Astrocyte of the cerebellum (primary cell): ENCODE measurements at places on chromosomes 11 and 22.

DNA sequence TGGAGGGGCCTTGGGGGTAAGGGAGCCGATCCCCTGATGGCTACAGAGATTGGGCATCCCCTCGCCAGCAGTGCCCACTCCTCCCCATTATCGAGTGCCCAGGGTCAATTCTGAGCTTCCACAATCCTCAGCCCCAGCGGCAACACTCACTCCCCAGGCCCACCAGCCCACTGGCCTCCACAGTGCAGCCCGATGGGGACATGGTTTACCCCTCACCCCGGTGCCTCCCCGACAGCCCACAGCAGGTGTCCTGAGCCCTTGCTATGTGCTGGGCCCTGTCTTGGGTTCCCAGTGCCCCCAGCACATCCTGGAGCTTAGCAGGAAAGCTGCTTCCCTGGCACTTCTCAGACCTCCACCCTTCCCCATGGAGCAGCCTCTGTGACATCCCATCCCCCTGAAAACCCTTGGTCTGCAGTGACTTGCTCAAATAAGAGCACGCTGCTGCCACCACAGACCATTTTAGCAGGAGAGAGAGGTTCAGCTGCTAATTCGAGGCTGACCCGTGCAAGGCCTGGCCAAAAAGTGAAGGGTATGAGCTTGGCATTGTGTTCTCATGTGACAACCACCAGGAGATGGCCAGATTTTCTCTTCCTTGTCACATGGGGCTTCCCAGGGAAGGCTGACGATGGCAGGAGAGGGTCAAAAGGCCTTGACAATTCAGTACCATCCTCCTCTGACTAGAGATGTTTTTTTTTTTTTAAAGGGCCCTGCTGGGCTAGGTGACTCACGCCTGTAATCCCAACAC, 23.6 kb downstream of the KCNJ4 start:
- no peak for DNase-seq

- no peak for DNase-seq
These were observed 14.0 kb downstream of the RAC2 start for GRCh38 chr22:37229805-37230672.

DNA sequence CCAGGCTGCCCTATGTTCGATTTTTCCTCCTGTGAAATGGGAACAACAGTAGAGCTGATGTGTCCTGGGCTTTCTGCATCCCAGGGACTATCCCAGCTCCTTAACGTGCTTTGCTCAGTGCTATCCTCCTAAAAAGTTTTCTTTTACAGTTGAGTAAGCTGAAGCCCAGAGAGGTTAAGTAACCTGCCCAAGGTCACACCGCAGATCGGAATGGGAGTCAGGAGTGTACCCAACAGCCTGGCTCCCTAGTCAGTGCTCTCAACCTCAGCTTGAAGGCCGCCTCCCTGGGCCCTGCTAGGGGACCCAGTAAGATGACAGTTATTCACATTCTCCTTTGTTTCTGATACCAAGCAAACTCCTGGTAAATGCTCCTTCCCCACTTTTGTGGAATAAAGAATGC, 45.9 kb downstream of the PARVB start:
- no peak for DNase-seq

GRCh38 chr11:104061853-104062521, 25.5 kb downstream of the DDI1 start:
- no peak for DNase-seq

DNA sequence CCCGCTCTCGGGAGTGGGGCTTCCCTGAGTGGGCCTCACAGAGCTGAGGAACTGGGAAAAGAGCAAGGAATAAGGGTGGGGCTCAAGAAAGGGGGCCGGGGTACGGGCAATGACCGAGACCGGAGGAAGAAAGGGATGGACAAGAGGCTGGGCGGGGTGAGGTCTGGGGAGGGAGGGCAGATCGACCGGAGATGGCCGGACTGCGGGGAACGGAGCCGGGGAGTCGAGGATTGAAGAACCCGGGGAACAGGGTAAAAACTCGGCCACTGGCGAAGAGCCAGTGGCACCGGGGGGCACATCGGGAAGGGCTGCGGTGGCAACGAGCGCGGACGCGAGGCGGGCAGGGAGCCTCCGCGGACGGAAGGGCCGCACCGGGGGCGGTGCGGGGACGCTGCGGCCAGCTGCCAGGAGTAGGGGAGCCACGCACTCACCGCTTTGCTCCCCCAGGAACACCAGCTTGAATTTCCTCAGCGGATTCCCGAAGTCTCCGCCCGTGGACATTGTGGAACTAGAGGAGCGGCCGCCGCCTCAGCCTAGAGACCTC, 667 bp downstream of the RAB6A start:
- DNase-seq = no peak

- DNase-seq = no peak
These were observed 11.9 kb upstream of the PRG2 start for GRCh38 chr11:57402188-57403002.

DNA sequence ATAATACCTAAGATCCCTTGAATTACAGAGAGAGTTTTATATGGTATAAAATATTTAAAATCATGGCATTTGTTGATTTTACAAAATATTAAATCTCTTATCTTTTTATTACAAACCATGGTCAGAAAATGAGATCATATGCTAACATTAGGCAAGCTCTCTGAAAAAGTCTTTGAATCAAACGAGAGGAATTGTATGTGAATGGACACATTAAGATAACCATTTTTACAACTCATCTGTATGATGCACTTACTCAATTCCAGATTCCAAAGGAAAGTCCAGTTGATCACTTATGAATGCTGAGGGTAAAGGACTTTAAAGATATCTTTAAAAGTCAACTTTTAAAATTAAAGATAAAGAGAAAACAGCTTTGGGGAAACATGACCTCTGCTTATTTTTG, 83.5 kb upstream of the LUZP2 start:
- DNase-seq = no peak

- DNase-seq = no peak
These were observed 13.7 kb upstream of the TSG101 start for GRCh38 chr11:18540207-18541009.

DNA sequence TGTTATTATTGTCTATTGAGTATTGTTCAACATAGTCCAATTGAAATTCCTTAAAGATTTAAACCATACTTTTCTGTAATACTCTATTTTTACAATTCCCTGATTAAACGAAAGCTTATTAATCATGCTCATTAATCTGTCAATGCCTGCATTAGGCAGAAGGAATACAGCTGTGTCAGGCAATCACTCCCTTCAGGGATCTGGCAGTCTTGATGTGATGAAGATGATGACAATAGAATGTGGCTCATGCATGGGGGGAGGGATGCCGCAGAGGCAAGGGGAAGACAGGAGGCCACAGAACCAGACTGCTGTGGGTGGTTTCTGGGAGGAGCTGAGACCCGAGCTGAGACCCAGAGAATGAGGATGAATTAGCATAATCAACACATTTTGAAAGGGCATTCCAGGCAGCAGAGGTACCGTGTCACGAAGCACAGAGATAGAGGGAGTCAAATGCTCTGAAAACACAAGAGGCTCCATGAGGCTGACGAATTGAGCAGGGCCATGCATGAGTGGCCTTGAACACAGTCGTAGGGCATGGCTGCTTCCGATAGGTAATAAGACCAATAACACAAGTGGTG, 1075.5 kb downstream of the OPCML start:
- no peak for DNase-seq

GRCh38 chr11:8832571-8833260, 78.3 kb upstream of the AKIP1 start:
- peak; percentile 37 for DNase-seq

GRCh38 chr11:96424693-96425092, 34.9 kb downstream of the JRKL start:
- DNase-seq = peak; percentile 4

GRCh38 chr11:130816546-130817329, 99.5 kb downstream of the SNX19 start:
- DNase-seq = no peak
